ENCODE measurements at places on chromosomes 1 and 21.

GRCh38 chr1:149997585-149998262, 12.8 kb downstream of the OTUD7B start:
- no peak for DNase-seq

DNA sequence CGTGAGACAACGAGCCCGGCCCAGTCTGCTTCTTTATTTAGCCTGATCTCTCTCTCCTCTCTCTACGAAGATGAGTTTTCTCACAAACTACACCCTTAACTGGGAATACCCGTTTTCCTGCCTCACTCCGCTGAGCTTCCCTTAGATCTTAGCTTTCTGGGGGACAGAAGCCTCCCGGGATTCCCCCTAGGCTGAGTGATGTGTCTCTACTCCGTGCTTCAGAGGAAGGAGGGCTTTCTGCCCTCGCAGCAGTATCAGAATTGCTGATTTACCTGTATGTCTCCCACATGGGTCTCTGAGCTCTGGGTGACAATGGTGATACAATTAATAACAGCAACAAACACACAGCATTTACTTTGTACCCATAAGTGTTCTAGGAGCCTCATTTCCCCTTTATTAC, 1.0 kb downstream of the ZBTB17 start:
- no peak for DNase-seq

DNA sequence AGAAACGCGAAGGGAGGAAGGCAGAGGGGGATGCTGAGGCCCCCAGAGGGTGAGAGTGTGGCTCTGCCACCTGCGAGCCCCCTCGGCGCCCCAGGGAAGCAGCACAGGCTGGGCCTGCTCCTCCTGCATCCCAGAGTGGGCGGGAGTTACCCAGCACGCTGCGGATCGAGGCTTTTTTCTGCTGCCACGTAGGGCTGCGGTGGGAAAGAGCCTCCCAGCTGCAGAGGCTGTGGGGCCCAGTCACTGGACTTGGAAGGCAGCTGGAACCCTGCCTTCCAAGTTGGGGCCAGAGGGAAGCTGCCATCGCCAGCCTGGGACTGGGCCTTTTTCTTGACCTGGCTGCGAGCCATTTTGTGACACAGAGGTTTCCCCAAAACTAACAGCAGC, 2.3 kb upstream of the GRIK3 start:
- DNase-seq, result no peak

DNA sequence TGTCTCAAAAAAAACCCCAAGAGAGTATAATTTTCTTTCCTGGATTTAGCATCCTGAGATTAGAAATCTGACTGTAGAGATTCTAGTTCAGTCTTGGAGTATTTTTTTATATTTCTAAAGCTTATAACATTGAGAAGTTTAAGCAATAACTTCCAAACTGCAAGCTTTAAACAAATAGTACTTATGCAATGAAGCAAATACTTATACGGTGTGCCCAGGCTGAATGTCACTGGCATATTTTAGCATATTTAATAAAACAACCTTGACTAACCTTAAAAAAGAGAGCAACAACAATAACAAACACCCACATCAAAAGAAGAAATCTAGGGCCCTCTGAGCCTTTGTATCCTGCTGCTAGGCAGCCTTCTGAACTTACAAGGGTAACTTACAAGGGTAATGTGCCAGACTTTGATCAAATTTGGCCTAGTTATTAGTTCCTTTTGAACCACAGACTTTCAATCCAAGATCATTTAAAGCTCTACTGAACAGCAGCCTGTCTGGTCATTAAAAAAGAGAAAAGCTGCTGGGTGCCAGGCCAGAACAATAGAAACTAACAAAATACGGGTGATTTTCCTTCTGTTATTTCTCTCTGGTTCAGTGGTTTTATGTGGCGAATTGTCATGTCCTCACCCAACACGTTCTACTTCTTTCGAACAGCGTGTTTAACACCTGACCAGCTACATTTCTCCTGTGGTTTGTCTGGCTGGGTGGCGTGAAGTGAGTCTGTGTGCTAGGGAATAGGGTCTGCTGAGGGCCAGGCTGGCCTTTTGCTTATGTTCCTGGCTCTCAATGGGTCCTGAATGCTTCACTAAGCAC, 16.2 kb downstream of the MTOR start:
- DNase-seq, result no peak

- no peak for DNase-seq
Observed at GRCh38 chr1:234719454-234720251, 109.7 kb upstream of the IRF2BP2 start.

- no peak for DNase-seq
Observed at GRCh38 chr1:62900566-62900965, 116.6 kb downstream of the ATG4C start.

DNA sequence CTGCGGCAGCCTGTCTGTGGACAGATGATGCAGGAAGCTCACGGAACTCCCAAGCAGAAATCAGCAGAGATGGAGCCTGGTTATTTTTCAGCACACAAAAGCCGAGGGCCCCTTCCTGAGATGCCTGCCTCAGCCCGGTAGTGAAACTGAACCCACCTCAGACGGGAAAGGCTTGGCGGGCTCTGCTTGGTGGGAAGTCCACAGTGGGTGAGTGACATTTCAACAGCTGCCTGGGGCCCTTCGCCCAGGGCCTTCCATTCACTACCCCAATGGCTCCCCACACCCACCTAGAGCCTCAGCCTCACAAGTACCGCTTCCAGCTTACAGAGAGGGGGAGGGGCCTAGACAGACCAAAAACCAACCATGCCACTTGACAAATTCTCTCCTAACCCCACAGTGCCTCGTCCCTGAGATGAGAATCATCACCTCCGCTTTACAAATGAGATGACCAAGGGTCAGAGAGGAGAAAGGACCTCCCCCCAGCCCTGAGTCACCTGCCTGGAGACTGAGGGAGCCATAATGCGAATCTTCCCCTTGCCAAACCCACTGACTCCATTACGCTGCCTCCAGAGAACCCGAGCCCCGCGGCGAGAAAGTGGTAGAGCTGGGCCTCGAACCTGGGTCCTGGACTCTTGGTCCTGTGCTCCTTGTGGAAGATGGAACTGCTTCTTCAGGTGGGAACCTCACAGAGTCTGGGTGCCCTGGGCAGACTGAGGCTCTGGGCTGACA, 3.4 kb upstream of the ECE1 start:
- no peak for DNase-seq

GRCh38 chr1:89536555-89537341, 12.1 kb downstream of the LRRC8B start:
- no peak for DNase-seq

DNA sequence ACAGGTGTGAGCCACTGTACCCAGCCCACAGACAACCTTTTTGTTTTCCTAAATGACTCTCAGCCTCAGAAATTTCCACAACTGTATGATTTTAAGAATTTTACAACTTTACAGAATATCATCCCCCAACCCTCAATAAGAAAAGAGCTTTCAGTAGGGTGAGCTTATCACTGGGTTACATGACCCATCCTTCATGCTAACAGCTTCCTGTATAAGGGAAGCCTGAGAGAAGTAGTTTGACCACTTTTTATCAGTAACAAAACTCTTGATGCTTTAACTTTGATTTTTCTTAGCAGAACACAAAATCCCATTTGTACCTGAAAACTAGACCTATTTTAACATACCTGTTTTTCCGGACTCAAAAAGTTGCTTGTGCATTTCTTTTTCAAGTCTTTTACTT, 9.7 kb upstream of the MYBPHL start:
- DNase-seq, result no peak

DNA sequence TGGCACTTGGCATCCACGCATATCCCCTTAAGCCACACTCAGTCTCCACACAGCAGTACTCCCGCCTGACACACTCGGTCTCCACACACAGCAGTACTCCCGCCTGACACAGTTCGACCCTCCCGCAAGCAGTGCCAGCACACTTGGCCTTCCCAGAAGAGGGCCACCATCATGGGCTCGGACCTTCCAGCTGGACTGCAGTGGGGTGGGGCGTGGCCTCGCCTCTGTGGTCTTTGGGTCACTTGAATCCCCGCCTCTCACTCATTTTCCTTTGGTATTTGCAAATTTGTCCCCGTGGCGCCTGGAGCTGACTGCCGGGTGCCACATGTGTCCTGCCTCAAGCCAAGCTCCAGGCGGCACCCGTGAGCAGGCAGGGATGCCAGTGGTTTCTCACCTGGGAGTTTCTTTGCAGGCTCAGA, 63.7 kb downstream of the FAAP20 start:
- no peak for DNase-seq

GRCh38 chr1:180962178-180962577, 49.5 kb downstream of the KIAA1614 start:
- no peak for DNase-seq

DNA sequence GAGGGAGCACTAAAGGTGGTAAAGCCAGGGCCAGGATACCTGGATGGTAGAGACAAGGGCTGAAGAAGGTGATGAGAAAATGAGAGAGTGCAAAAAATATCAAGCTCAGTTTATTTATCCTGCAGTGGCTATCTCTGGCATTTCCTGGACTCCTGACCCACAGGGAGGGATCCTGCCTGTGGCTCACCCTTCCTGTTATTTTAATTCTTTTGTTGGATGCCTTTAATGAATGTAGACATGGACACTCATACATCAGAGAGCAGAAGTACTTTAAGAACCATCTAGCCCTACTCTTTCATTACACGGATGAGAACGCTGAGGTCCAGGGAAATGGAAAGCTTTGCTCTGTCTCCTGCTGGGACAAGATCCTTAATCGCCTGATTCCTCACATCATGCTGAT, 20.6 kb downstream of the JUN start:
- DNase-seq, result no peak

DNA sequence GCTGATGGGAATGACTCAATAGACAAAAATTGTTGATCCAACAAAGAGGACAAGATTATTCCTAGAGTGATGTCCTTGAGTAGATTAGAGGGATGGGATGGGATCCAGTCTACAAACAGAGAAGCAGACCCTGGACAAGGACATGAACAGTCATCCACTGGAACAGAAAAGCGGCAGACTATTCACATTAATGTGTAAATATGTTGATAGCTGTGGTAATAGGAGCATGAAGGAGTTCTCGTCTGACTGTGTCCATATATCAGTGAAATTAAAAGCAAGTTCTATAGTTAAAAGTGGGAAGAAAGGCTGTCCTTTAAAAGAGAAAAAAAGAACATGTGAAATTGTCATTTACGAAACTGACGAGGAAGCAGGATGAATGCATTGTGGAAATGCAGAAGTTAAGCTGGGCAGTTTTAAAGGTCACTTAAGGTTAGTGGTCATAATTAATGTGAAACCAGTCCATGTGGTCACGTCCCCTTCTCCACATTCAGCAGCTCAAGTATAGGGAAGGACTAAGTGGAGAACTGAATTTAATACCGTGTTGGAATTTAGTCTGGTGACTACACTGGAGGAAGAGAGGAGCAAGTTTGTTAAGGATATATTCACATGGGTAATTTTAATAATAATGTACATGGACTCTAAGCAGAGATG, 62.1 kb downstream of the PIK3R3 start:
- no peak for DNase-seq

- DNase-seq, result no peak
Observed at GRCh38 chr1:207745839-207746767, 5.8 kb upstream of the CD46 start.

DNA sequence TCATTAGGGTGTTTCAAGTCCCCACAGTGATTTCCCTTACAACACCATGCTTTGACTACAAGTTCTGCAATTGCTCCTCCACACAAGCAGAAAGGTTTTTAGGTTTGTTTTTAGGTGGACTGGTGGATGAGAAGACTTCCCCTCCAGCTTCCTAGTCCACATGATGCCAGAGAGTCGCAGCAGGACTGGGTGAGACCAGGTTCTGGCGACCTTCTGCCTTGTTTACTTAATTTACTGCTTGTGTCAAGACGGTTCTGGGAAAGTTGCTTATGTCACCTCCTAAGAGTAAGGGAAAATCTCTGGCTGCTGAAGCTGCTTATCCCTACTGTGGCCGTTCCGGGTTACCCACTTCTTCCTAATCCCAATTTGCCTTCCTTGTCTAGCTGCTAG, 76.4 kb downstream of the GLUL start:
- no peak for DNase-seq

DNA sequence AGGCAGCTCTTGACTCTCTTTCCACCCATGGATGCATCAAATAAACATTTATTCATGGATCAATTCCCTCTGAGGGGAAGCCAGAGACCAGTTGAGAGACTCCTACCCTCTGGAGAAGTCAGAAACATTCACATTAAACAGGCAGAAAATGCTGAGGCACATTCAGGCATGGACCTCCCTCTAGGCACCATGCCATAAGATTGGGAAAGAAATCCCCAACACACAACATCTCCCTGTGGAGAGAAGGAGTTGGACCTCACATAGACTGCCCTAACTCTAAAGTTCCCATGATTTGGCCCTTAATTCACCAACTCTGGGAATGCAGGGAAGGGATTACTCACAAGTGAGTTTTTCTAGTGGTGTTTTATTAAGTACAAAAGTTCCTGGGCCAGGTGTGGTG, 415.3 kb upstream of the C1orf87 start:
- DNase-seq, result no peak

- no peak for DNase-seq
Observed at GRCh38 chr1:79215311-79215710, 208.8 kb upstream of the ADGRL4 start.

DNA sequence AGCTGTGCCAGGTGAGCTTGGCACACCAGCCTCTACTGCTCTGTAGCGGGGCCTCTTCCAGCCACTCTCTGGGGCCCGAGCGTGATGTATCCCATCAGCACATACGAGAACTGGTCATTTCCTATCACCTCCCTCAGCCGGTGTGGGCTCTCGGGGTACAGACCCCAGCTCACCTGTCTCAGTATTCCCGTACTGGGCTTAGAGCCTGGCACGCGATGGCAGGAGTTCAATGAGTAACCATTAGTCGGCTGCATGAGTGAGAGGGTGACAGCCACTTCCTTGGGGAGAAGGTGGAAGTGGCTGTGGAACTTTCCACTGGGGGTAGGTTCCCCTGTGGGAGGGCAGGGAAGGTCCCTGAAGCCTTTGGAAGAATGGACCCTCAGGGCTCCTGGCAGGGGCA, 46.1 kb downstream of the ECE1 start:
- DNase-seq, result no peak

DNA sequence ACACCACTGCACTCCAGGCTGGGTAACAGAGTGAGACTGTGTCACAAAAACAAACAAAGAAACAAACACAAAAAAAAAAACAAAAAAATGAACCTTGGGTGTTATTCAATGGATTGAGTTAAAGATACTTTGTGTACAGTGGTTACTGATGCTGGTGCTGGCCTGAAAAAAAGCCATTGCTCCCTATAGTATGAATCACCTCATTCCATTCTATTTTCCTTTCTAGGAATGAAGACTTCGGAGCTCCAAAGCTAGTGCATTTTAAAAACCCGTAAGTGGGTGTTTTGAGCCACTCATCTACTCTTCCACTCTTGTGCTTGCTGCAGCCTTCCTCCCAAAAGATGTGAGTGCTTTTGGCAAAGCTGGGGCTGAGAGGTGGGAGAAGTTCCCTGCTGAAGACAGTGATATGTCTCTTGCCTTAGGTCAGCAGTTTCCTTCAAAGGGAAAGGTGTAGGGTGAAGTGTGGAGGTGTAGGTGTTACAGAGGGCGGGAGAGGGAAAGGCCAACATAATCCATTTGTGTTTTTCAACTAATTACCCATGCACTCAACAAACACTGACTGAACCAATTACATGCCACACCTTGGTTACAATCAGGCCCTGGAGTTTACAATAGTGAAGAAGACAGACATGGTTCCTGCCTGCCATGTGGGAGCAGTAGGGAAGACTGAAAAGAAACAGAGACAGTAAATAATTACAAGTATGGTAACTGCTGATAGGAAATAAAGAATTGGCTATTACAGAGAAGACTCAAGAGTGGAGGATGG, 55.0 kb upstream of the SERBP1 start:
- no peak for DNase-seq

Data from NCI-H1105 (cell line).